Left lung (tissue), 14 donors: ENCODE measurements at places on chromosomes 5 and 9. TPM values are rescaled to one million over a fixed set of nuclear protein-coding genes. Genes with fewer than 3 reads are reported as not detected.

The PCA3 gene
- 0.16 TPM for total RNA-seq

The PCDHB3 gene
- 2.0 TPM for total RNA-seq

The PDE6A gene
- not detected for total RNA-seq

The CFAP90 gene
- 0.82 TPM for total RNA-seq

The IRX1 gene
- total RNA-seq: 18.3 TPM

The DCP2 gene
- total RNA-seq: 55.8 TPM

The FOXD4L6 gene
- total RNA-seq: not detected

The BARHL1 gene
- total RNA-seq: not detected

The FCN2 gene
- total RNA-seq: not detected

The HMMR gene
- total RNA-seq: 8.8 TPM

The SGCD gene
- total RNA-seq: 15.5 TPM

The ZNG1F gene
- total RNA-seq: 4.4 TPM

The TMEM215 gene
- not detected for total RNA-seq

The SH2D3C gene
- 41.9 TPM for total RNA-seq

The C5orf52 gene
- not detected for total RNA-seq
